ENCODE measurements at places on chromosomes 2 and 18. TPM values are rescaled to one million over a fixed set of nuclear protein-coding genes. Genes with fewer than 3 reads are reported as not detected.

DNA sequence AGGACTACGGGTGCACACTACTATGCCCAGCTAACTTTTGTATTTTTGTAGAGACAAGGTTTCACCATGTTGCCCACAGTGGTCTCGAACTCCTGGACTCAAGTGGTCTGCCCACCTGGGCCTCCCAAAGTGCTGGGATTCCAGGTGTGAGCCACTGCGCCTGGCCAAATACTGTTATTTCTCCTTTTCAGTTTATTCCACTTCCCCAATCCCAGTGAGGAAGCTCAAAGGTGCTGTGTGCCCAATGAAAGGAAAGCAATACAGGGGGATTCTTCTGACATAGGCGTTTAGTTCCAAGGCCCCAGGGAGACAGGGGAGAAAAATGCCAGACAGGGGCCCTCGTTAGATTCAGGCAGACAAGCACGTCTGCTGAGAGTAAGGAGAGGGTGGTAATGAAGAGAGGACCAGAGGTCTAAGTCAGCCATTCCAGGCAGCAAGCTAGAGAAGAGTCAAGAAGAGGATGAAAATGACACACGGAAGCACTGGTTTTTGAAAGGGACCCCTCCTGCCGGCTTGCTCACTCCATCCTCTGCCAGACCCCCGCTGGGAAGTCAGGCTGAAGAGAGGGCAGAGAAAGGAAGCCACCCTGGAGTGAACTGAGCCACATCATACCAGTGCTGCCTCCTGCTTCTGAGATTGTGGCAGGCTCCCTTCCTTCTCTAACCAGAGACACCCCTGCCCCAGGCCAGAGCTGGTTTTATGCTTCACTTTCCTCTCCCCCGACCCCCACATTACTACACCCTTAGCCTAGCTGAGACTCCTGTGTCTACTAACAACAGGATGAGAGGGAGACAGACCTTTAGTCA lies 6.7 kb downstream of the INO80C start:
- DNase-seq: no peak

DNA sequence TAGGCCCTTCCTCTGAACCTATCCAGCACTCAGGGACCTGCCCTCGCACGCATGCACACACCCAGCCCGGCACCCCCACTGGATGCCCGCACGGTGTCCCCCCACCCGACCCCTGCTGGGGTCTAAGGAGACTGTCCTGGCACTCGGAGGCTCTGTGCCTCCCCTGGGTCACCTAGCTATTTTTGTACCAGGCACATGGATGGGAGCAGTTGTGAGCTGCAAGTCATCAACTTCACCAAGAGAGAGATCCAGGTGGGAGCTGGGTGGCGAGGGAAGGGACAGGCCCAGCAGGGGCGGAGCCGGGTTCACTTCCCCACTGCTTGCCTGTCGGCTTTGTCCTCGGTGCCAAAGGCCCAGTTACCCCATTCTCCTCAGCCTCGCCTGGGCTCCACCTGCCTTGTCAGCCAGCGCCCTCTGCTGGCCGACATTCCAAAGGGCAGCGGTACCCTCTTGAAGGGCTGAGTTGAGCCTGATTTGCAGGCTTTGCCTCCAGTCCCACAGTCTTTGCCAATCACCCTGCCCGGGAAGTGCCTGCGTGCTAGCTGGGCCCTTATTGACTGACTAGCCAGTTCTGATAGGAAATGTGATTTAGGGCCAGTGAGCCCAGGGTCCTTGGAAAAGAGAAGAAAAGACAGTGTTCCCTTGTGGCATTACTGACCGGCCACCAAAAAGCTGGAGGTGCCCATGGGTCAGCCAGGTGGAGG lies 5.8 kb downstream of the NT5DC4 start:
- peak; percentile 95 for DNase-seq

DNA sequence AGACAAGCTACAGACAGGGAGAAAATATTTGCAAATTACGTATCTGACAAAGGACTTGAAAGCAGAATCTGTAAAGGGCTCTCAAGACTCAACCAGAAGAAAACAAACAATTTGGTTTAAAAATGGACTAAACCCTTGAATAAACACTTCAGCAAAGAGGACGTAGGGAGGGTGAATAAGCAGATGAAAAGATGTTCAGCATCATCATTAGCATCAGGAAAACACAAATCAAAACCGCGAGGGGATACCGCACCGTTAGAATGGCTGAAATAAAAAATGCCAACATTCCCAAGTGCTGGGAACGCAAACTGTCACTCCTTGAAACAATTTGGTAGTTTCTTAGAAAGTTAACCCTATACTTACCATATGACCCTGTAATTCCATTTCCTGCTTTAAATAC lies 136.7 kb downstream of the MBP start:
- DNase-seq: no peak

GRCh38 chr2:28273751-28274150 lies 118.9 kb upstream of the FOSL2 start:
- DNase-seq: no peak

DNA sequence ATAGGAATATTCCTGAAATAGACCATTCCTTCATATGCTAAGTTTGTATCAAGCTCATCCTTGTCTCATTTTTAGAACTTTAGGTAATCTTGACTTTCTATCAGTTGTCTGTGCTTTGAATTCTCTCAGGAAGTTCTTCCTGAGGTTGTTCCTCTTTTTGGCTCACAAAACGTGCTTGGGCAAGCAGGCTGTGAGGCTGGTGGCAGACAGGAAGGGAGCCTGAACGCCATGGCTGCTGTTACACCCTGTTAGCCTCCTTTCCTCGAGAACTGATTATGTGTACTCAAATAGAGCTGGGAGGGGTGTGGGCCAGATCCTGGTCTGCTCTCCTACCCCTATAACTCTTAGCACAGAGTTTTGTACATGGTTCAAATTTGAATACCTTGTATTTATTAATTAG lies 136.4 kb upstream of the CELF4 start:
- peak; percentile 38 for DNase-seq

- no peak for DNase-seq
Measured at GRCh38 chr2:98773169-98773568, 42.2 kb upstream of the MGAT4A start.

- DNase-seq: no peak
Measured at GRCh38 chr2:150689590-150689989, 202.1 kb upstream of the RND3 start.

- peak; percentile 17 for DNase-seq
Measured at GRCh38 chr2:72109904-72110303, 37.8 kb downstream of the CYP26B1 start.

Gene RUFY4
- total RNA-seq: not detected

- DNase-seq: no peak
Measured at GRCh38 chr18:154151-154550, 4.2 kb upstream of the USP14 start.

DNA sequence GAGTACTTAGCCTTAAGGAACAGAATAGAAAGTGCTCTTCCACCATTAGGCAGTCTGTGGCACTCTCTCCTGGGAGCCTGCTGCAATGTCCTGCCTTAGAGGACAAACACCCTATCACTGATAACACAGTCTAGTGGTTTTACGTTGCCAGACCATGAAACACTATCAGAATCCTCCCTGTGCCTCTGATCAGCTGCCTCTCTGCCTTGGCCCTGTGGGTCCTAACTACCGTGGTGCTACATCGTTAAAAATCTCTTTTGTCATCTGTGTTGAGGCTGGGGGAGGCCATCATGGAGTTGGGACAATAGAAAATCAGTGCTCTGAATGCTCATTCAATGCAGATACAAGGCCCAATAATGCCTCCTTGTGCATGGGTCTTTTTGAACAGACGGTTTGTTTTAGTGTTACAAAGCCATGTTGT lies 11.9 kb upstream of the APCDD1 start:
- no peak for DNase-seq

GRCh38 chr2:196725882-196726281 lies 73.6 kb downstream of the GTF3C3 start:
- DNase-seq: no peak

GRCh38 chr18:12656605-12656937 lies 1.3 kb downstream of the SPIRE1 start:
- no peak for DNase-seq

Gene LRRC30
- not detected for total RNA-seq

Gene LIMS3
- total RNA-seq: 6.4 TPM

- no peak for DNase-seq
Measured at GRCh38 chr2:85429924-85430289, 11.4 kb downstream of the SH2D6 start.

Gene PLCL1
- total RNA-seq: 82.5 TPM

GRCh38 chr18:21191596-21192307 lies 50.3 kb upstream of the GREB1L start:
- no peak for DNase-seq

DNA sequence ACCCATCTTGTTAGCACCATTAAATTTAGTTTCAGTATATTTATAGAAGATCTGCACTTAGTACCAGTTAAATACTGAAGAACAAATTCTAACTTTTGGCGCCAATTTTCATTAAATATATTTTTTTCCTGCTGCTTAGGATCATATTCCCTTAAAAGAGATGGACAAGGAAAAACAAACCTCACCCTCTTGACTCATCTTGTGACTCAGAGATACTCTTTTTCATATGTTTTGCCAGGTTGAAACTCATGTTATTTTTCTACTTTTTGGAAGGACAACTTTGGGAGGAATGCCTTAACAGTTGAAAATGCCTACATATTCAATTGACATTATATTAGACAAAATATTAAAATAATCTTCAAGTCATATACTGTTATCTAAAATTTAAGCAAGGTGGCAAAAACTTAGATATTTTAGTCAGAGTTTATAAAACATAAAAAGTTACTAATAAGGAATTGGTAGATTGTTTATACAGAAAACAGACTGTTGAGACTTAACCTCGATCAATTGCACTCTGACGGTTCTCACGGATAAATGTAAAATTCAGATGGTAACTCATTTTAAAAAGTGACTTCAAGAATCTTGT lies 36.2 kb downstream of the PNO1 start:
- DNase-seq: no peak

Gene AQP12B
- not detected for total RNA-seq

GRCh38 chr18:77084688-77085035 lies 47.9 kb downstream of the MBP start:
- no peak for DNase-seq

- DNase-seq: no peak
Measured at GRCh38 chr2:48569433-48569832, 39.5 kb downstream of the STON1 start.

Gene TTR
- total RNA-seq: not detected

Gene ZC3H15
- total RNA-seq: 36.8 TPM

- DNase-seq: no peak
Measured at GRCh38 chr18:58896268-58896667, 31.6 kb downstream of the ZNF532 start.

DNA sequence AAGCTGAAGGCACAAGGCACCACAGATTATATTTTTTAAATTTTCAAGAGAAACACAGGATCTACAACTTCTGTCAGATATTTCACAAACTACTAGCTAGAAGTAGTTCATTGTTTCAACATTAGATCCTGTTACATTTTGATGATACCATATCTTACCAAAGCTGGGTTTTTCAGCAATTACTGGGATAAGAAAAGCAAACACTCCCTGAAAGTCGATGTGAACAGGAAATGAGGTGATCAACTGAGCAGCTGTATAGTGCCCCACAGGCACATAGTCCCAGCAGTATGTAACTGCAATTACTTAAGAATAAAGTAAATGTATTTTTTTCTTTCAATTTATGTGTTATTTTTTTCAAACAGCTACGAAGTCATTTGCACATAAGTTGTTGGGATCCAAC lies 103.5 kb downstream of the DNER start:
- no peak for DNase-seq

Gene CCDC88A
- 29.1 TPM for total RNA-seq

- DNase-seq: no peak
Measured at GRCh38 chr2:54030396-54030741, 59.6 kb upstream of the PSME4 start.

DNA sequence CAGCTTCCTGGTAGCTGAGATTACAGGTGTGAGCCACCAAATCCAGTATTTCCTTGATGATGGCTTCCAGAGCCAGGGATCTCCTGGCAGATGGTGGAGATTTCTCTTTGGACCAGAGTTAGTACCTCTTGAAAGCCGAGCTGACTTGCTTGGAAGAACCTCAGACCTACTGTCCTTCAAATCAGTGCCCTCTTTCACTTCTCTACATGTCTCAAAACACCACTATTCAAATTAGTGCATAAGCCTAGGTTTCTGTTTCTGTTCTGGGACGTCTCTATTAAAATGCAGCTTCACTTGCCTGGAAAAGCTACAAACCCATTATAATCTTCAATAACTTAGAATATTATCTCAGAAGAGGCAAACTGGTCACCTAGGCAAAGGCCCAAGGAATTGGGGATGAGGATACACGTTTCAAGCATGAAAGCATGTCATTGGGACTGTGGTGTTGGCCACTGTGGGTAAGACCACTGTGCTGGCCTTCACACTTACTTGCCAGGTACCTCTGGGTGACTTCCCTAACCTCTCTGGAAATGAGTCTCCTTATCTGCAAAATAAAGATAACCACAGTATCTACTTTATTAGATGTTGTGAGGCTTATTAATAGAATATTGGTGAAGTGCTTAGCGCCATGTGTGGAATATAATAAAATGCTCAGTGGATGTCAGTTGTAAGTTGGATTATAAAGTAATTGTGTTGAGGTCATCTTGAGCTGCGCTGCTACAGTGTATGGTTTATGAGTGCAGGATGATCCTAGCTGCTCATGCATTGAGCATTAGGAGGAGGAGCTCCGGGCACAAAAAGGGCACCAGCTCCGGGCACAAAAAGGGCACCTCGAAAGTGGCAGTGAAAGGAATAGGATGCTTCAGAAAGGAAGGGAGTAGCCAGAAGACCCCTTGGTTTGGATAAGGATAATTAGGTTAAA lies 84.5 kb downstream of the DOCK10 start:
- no peak for DNase-seq

GRCh38 chr18:26993568-26993967 lies 128.1 kb upstream of the AQP4 start:
- no peak for DNase-seq

Gene CEP76
- total RNA-seq: 3.2 TPM

Gene RBMS1
- total RNA-seq: 75.3 TPM

DNA sequence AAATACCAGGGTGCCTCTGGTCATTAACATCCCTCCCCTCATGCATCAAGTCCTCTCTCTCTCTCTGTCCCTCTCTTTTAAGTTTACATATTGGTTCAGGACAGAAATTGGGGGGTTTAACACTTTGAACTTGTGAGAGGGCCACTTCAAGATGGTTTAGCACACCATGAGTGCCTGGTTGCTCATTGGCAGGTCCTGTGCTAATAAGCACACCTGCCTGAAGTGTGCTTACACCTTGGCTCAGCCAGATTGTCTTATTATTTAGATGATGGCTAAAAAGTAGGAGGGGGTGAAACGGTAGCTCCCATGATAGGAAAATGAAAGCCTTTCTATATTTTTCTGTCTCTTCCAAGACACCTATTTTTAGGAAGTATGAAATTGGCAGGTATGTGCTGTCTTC lies 205.8 kb downstream of the ARL6IP6 start:
- no peak for DNase-seq

- DNase-seq: no peak
Measured at GRCh38 chr2:36461039-36461681, 105.6 kb downstream of the CRIM1 start.

Data from cardiac septum (tissue), 1 donor.